WTC11 (cell line): ENCODE measurements at places on chromosomes 7 and 10.

- no peak for DNase-seq
Observed at GRCh38 chr7:130904031-130904757, 170.2 kb upstream of the KLF14 start.

- no peak for DNase-seq
Observed at GRCh38 chr7:99016196-99016595, 127.7 kb downstream of the SMURF1 start.

GRCh38 chr10:124057601-124058000 lies 35.8 kb downstream of the CHST15 start:
- DNase-seq: no peak

DNA sequence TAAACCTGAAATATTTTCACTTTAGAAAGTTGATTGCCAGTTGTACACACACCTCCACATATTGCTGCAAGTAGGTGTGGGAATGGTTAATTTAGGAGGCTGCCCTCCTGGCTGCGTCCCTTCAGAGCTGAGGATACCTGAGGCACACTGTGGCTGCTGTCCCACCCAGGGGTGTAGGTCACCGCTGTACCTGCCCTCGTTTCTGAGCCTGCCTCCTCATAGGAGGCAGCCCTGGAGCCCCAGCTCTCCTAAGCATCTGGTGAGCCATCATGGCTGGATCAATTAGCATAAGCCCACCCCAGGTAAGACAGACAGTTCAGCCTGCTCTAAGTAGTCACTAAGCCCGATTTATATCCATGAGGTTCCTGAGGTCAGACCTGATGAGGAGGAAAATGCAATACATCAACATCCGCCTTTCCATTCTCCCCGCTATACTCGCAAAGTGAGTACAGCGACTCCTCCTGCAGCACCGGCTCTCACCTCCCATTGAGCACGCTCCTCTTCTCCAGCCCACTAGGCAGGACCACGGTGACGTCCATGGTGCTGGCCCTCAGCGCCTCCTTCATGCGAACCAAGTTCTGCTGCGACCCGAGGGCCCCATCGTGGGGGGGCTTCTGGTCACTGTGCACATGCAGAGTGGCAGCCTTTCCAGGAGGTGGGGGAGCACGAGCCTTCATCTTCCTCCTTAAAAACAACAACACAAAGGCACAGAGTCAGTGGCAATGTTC lies 97.2 kb downstream of the COBL start:
- no peak for DNase-seq

DNA sequence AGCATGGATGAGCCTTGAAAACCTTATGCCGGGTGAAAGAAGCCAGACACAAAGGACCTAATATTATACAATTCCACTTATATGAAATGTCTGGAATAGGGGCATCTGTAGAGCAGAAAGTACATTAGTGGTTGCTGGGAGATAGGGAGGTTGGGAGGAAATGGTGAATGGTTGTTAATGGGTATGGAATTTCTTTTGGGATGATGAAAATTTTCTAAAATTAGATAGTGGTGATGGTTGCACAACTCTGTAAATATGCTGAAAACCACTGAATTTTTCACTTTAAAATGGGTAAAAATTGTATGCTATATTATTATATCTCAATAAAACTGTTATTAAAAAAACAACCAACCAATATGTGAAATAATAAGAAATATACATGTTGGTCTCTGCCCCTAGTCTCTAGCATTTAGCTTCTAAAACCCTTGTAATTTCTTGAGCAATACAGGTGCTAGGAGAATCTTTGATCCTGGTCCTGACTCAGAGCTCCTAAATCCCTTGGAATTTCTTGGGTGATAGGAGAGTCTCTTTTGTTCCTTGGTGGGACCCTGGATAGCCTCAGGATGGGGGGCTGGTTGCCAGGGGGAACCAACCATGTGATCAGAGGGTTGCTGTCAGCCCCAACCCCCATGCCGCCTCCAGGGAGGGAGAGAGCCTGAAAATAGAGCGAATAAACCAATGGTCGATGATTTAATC lies 64.0 kb downstream of the TACR2 start:
- DNase-seq: no peak

DNA sequence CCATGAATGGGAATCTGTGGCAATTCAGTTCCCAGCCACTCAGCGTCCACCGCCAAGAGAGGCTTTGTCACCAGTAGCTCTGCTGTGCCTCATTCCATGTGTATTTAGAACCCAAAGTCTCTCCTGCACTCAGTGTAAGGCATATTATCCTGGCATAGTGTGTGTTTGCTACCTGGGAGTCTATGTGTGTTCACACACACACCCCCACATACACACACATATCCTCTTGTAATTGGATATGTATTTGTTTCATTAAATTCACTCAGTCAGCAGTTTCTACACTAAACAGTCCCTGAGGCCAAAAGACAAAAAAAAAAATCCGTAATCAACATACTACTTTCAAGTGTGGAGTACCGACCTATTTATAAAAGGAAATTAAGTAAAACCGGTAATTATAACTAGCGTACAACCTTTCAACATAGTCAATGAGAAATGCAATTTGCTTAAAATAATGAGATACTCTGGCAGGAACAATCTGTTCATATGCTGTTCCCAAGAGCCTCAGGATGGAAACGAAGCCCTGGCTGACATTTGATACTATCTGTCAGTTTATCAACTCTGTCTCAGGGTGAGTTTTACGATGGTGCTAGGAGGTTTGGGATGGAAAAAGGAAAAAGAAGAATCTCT lies 425.8 kb upstream of the CELF2 start:
- no peak for DNase-seq

GRCh38 chr10:132132421-132132841 lies 54.3 kb upstream of the DPYSL4 start:
- DNase-seq: no peak

GRCh38 chr7:26500749-26501352 lies 209.2 kb downstream of the SNX10 start:
- DNase-seq: no peak

- DNase-seq: no peak
Observed at GRCh38 chr10:118953598-118954393, 75.7 kb upstream of the NANOS1 start.

DNA sequence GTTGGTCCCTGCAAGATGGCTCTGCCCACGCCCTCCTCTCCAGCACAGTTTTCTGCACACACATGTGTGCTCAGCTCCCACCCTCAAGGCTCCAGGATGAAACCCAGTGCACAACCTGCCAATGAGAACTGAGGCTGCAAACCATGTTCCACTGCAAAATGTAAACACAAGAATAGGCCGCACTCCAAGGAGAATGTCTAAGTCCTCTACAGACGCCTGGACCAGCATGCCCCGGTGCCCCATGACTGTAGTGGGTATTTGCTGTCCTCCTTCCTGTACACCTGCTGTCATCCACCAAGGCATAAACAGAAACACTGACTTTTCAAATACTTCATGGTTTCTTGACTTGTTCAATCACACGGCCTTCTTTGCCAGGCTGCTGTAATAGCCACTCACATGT lies 72.6 kb downstream of the COBL start:
- no peak for DNase-seq
